ENCODE measurements at places on chromosomes 13 and 19. TPM values are rescaled to one million over a fixed set of nuclear protein-coding genes. Genes with fewer than 3 reads are reported as not detected.

Gene SYDE1
- 45.1 TPM for total RNA-seq

Gene ZSCAN4
- total RNA-seq: not detected

GRCh38 chr13:48775804-48776203 lies 122.1 kb downstream of the CYSLTR2 start:
- no peaks in the 10 kb centered on the region for H3K36me3 ChIP-seq
- H3K4me3 ChIP-seq: no peak overlapping the region

Gene MEF2B
- total RNA-seq: 0.42 TPM

- peak; percentile 15 for DNase-seq
- H3K27me3 ChIP-seq: no peaks in the 10 kb centered on the region
- no peak overlapping the region for H3K4me3 ChIP-seq
- H3K27ac ChIP-seq: no peak overlapping the region
- H3K4me1 ChIP-seq: peaks cover 10% of the 10 kb centered on the region
These were observed 27.7 kb downstream of the TMEM161A start for GRCh38 chr19:19110410-19111135.

DNA sequence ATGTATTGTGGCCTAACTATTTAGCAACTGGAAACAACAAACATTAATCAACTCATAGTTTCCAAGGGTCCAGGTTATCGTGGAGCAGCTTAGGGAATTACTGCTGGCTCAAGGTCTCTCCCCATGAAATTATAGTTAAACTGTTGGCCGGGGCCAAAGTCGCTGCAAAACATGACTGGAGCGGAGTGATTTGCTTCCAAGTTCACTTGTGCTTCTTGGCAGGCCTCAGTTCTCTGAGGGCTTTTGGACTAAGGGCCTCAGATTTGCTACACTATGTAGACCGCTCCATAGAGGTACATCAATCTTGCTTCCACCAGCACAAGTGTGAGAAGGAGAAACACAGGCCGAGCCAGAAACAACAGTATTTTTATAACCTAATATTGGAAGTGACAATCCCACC lies 9.4 kb upstream of the KBTBD7 start:
- no peak overlapping the region for H3K4me3 ChIP-seq
- no peaks in the 10 kb centered on the region for H3K27me3 ChIP-seq
- no peak for DNase-seq
- no peaks in the 10 kb centered on the region for H3K4me1 ChIP-seq

Gene TRPC4
- total RNA-seq: 1.6 TPM

- DNase-seq: no peak
- H3K27me3 ChIP-seq: no peaks in the 10 kb centered on the region
- peak overlapping the region; percentile 63 for H3K27ac ChIP-seq
- H3K4me1 ChIP-seq: peaks cover 19% of the 10 kb centered on the region
These were observed 16.2 kb downstream of the MYCBP2 start for GRCh38 chr13:77310579-77311279.

DNA sequence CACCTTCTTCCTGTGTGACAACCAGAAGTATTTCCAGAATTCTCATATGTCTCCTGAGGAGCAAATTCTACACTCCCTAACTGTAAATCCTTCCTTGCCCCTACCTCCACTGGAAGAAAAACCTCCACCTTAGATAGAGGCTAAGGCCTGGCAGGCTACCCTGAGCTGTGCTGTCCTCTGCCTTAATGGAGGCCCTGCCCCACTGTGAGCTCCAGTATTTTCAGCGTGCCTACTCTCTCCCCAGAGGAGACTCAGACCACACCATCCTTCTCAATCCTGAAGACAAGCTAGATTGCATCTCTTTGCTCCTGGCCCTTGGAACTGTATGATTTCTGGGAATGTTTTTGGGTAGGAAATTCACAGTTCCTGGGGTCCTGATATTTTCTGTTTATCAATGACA lies 110.0 kb upstream of the OBI1 start:
- H3K4me3 ChIP-seq: no peak overlapping the region
- H3K4me1 ChIP-seq: no peaks in the 10 kb centered on the region
- no peak overlapping the region for H3K27ac ChIP-seq
- H3K36me3 ChIP-seq: no peaks in the 10 kb centered on the region

GRCh38 chr13:112972867-112973576 lies 4.0 kb downstream of the MCF2L start:
- H3K4me3 ChIP-seq: no peak overlapping the region
- H3K27ac ChIP-seq: no peak overlapping the region
- peaks cover 24% of the 10 kb centered on the region for H3K27me3 ChIP-seq
- no peaks in the 10 kb centered on the region for H3K36me3 ChIP-seq

Gene SCEL
- total RNA-seq: not detected

DNA sequence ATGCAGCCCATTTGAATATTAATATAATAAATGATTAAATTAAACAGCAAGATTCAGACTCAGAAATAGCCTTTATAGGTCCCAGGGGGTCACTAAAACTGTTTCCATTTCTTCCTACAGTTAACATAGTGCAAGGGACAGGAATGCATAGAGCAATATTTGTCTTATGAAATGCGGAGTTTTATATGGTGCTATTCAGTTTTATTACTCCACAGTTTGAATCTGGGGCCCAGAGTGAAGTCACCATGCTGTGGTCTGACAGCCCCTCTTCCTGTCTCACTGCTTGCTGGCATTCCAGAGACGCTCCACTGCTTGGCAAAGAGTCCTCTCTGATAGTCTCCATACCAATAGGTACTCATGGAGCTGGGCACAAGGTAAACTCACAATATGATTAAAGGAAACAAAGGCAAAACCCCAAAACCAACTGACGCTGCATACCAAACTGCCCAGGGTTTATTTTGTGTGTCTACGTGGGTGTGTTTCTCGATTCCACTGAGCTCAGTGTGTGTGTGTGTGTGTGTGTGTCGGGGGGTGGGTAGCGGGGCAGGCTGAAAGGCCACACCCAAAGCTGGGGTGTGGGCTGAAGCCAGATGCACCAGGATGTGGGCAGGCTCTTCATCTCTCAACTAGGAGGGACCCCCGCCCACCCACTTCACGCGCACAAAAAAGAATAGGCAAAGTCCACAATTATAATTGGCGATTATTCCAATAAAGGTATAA lies 277.9 kb downstream of the TSHZ3 start:
- H3K27ac ChIP-seq: no peak overlapping the region
- no peak overlapping the region for H3K4me3 ChIP-seq
- DNase-seq: no peak
- no peaks in the 10 kb centered on the region for H3K4me1 ChIP-seq
- peaks cover 3% of the 10 kb centered on the region for H3K27me3 ChIP-seq
- H3K36me3 ChIP-seq: no peaks in the 10 kb centered on the region

- no peak for DNase-seq
- H3K36me3 ChIP-seq: no peaks in the 10 kb centered on the region
- H3K4me3 ChIP-seq: no peak overlapping the region
- H3K27me3 ChIP-seq: no peaks in the 10 kb centered on the region
These were observed 429.3 kb downstream of the DIAPH3 start for GRCh38 chr13:59734393-59734792.

GRCh38 chr19:35555301-35556005 lies 8.0 kb downstream of the ATP4A start:
- H3K36me3 ChIP-seq: no peaks in the 10 kb centered on the region
- H3K4me1 ChIP-seq: peaks cover 13% of the 10 kb centered on the region
- H3K27ac ChIP-seq: no peak overlapping the region
- DNase-seq: peak; percentile 30

Gene KBTBD7
- total RNA-seq: 8.9 TPM

Data from adrenal gland (tissue), 19 donors.